ENCODE measurements at places on chromosomes 2 and 18.
A peak's percentile ranks its signal among the peaks of the same experiment; 100 is the strongest.

- no peak for DNase-seq
Measured at GRCh38 chr18:48838921-48839818, 111.6 kb downstream of the SMAD7 start.

DNA sequence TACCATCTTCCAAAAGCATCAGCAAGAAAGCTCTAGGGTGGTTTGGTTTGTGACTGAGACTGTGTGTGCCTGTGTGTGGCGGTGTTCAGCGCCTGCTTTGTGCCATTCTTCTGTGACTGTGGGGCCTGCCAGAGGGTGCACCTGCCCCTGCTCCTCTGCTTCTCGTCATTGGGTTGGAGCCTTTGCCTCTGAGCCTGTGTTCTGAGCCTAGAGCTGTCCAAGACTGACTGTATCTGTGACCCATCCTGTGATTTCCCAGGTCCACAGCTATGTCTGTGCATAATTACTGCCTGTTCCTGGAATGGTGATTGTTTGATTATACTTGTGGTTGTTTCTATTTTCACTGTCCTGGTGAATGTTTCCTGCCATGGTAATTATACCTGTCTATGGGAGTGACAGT, 57.1 kb upstream of the KLHL29 start:
- DNase-seq, result peak; percentile 30

DNA sequence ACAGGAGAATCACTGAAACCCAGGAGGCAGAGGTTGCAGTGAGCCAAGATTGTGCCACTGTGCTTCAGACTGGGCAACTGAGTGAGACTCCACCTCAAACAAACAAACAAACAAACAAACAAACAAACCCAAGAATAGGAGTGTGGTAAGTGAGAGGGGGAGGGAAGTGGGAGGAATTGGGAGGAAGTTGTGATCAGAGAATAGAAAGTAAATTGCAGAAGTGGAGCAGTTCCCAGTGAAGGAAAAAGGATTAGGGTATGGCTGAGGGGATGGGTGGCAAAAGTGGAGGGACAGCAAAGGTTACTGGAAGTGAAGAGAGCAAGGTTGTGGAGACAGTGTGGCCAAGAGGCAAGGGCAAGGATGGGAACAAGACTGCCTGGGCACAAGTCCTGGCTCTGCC, 41.1 kb upstream of the C1GALT1C1L start:
- no peak for DNase-seq

- no peak for DNase-seq
Measured at GRCh38 chr18:75548353-75548905, 120.9 kb upstream of the SMIM21 start.

DNA sequence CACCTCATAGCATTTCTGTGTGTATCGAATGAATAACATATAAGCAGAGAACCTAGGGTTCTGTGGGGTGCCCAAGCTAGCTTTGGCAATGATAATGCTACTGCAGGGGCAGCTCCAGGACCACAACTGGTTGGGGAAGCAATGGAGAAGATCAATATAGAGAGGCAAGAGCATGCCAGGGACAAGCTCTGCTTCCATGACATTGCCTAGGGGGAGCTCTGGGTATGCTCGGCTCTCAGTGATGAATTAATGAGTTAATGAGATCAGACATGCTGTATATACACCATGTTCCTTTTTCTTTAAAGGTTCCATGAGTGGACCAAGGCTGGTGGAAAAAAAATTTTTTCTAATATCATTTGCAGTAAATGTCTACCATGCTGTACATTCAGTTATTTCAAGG, 618.4 kb downstream of the BCL11A start:
- no peak for DNase-seq

DNA sequence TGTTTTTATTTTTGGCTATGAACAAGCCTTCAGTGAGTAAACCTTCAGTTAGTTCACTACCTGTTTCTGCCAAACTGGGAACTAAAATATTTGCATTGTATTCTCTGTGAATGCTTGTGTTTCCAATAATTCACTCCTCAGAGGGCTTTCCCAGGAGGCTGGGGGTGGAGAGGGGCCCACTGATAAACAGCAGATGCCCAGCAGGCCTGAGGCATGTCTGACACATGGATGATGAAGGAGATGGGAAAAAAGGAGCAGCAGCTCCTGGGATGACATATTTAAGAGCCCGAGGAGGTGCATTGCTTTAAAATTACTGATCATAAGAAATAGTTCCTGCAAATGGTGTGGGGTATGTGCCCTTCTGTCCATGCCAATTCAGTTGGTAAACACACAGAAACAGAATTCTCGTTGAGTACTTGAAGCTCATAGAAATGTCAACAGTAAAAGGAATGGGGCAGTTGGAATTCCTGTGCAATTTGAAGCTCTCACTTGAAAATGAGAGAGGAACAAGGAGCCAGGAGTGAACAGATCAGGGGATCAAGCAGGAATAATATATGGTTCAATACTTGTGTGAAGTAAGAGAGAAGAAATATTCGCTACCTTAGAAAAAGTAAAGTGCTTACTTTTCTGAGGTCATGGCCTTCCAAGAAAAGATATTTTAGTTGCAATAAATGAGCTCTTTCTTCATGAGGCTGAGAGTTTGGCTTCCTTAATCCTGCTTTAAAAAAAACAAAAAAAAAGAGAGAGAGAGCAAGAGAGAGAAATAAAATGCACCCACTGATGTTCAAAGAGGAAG, 22.0 kb upstream of the HNMT start:
- DNase-seq, result no peak
